Gastrocnemius medialis (tissue), 4 donors: ENCODE measurements at places on chromosomes 1 and 21. TPM values are rescaled to one million over a fixed set of nuclear protein-coding genes. Genes with fewer than 3 reads are reported as not detected.
A peak's percentile ranks its signal among the peaks of the same experiment; 100 is the strongest.

Gene HFM1
- 1.6 TPM for total RNA-seq

Gene TMEM222
- 21.9 TPM for total RNA-seq

Gene MMEL1
- total RNA-seq: not detected

Gene LRRC41
- total RNA-seq: 99.2 TPM

- DNase-seq: no peak
Measured at GRCh38 chr1:32533792-32534327, 5.4 kb upstream of the ZBTB8A start.

GRCh38 chr1:5991381-5992025 is 722 bp downstream of the NPHP4 start:
- DNase-seq: no peak

- DNase-seq: no peak
Measured at GRCh38 chr1:167658574-167659328, 28.7 kb downstream of the RCSD1 start.

DNA sequence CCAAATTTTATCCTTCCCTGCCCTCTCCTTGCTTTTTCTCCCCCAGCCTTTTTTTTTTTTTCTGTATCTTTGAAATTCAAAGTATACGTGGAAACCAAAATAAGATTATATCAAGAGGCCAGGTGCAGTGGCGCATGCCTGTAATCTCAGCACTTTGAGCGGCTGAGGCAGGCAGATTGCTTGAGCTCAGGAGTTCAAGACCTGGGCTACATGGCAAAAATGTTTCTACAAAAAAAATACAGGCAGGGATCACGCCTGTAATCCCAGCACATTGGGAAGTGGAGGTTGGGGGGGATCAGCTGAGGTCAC is 6.6 kb upstream of the PRCC start:
- DNase-seq: no peak

DNA sequence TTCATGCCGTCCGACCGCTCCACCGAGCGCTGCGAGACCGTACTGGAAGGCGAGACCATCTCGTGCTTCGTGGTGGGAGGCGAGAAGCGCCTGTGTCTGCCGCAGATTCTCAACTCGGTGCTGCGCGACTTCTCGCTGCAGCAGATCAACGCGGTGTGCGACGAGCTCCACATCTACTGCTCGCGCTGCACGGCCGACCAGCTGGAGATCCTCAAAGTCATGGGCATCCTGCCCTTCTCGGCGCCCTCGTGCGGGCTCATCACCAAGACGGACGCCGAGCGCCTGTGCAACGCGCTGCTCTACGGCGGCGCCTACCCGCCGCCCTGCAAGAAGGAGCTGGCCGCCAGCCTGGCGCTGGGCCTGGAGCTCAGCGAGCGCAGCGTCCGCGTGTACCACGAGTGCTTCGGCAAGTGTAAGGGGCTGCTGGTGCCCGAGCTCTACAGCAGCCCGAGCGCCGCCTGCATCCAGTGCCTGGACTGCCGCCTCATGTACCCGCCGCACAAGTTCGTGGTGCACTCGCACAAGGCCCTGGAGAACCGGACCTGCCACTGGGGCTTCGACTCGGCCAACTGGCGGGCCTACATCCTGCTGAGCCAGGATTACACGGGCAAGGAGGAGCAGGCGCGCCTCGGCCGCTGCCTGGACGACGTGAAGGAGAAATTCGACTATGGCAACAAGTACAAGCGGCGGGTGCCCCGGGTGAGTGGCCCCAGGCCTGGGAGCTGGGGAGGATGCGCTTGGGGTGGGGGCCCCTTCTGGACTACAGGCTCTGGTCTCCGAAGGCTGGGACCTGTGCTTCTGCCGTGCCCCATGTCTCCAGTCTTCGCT is 1.1 kb downstream of the SKI start:
- DNase-seq: peak; percentile 90

GRCh38 chr21:28111151-28111619 is 881.5 kb downstream of the LTN1 start:
- peak; percentile 39 for DNase-seq

GRCh38 chr1:150021191-150021694 is 10.7 kb upstream of the OTUD7B start:
- no peak for DNase-seq

DNA sequence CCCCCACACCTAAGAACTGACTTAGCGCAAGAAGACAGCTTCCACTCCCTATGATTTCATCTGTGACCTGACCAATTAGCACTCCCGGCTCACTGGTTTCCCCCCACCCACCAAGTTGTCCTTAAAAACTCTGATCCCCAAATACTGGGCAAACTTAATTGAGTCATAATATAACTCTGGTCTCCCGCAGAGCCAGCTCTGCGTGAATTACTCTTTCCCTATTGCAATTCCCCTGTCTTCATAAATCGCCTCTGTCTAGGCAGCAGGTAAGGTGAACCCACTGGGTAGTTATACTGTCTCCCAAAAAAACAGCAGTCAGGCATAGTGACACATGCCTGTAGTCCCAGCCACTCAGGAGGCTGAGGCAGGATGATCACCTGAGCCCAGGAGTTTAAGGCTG is 36.9 kb downstream of the ZBTB8OS start:
- DNase-seq: no peak

DNA sequence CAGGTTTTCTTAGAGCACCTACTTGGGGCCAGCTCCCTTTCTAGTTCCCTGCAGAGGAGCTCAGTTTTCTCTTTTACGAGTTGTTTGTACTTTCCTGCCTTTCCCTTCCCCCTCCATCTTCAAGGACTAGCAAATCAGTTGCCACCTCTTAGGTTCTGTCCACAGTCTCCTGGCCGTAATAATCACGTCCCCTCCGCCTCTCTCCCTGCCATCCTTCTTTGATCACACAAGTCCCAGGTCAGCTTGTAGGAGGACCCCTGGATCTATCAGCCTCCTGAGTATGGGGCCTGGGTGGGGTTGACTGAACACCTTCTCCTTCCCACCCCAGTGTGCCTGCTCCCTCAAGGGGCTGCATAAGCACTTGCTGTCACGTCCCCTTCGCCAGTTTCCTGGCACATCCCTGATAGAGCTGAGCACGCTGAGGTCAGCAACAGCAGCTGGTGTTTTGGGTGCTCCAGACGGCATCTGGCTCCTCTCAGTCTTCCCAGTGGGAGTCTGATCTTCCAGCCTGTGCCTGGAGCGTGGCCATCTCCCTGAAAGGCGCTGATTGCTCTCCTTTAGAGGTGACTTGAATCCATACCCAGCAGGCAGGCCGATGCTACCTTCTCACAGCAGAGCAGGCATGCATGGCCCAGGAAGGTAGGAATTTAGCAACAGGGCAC is 216.1 kb upstream of the TMEM51 start:
- DNase-seq: no peak
